ENCODE measurements at places on chromosomes 1 and 21.

DNA sequence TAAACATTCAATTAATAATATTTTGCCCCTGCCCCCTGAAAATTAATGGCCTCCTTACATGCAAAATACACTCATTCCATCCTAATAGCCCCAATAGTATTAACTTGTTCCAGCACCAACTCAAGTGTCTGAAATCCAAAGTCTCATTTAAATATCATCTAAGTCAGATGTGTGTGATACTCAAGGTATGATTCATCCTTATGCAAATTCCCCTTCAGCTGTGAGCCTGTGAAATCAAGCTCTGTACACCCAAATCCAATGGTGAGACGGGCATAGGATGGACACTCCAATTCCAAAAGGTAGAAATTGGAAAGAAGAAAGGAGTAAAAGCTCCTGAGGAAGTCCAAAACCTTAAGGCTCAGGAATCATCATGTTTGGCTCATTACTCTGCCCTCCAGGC lies 83.5 kb downstream of the HHAT start:
- DNase-seq: no peak

DNA sequence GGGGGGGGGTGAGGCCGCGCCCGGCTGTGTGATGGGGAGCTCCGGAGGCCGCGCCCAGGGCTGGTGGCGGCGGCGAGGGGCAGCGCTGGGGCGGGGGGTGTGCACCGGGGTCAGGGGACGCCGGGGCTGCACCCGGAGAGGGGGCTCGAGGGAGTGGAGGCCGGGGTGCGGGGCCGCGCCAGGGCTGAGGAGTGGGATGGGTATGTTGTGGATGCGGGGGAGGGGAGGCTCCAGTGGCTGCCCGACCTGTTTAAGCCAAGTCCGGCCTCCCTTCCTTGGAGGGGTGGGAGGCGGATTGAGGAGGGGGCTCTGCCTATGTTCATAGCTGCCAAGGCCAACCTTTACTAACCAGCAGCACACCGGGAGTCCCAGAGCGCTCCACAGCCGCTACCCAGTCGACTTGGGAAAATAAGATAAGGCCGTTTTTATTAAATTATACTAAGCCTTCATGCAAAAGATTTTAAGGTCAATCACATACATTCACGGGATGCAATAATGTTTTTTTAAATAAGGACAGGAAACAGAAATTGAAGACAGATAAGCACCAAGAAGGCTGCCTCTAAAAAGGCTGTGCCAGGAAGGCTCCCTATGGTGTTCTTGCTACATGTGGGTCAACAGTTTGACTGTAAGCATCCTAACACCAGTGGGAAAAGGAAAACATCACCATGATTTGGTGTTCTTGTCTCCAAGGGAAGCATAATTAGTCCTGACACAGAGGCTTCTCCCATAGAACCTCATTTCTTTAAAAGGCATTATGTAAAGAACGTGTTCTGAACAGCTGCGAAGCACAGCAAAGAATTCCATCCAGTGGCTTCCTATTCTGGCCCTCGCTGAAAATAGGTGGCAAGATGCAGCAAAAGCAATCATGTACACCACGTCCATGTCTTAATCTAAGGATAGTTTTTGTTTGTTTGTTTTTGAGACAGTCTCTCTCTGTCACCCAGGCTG lies 626 bp upstream of the HLCS start:
- DNase-seq: no peak

DNA sequence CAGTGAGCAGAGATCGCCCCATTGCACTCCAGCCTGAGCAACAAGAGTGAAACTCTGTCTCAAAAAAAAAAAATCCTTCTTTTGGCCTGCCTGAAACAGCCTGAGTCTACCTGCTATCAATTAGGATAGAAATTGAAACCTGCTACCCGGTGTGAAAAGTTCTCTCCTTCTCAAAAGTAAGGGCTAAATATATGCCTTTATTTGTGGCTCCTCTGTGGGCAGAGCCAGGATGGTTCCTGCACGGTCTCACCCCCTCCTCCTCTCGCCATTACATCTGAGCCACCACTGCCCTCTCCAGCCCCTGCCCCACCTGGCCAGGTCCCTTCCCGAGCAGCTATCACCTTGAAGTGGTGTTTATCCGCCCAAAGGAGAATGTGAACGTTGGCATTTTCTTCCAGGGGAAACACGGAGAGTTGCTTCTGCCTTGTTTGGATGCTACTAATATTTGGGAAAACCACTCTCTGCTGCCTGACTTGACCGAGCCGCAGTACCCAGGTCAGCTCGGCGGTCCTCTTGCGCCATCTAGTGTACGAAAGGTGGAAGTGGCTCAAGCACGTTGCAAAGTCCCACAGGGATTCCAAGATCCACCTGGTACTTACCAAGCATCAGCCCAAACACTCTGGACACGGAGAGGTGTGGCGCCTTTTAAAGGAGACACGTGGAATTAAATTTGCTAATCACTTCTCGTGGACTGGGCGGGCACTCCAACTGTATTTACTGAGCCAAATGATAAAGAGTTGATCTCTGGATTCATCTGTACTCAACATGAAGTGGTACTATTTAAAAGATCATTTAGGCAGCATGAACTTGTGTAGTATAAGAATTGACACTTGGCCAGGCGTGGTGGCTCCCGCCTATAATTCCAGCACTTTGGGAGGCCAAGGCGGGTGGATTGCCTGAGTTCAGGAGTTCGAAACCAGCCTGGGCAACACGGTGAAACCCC lies 31.9 kb downstream of the SETD4 start:
- peak; percentile 42 for DNase-seq

GRCh38 chr1:223803211-223803610 lies 42.5 kb downstream of the TP53BP2 start:
- DNase-seq: no peak
